ENCODE measurements at places on chromosomes 3 and 15.

DNA sequence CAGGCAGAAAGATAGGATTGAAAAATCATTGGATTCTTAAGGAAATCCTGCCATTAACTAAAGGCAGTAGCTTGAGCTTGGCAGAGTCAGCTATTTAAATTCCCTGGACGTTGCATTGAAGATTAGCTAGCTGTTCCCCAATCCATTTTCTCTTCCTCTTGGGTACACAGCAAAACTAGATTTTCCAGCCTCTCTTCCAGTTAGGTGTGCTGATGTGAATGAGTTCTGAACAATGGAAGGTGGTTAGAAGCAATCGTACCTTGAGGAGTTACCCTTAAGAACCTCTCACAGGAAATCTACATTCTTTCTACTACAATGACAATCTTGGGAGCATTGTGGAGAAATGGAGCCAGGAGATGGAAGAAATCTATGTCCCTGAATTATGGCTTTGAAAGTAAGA lies 383.2 kb upstream of the TBL1XR1 start:
- no peak for ATAC-seq

- no peak for ATAC-seq
These were observed 408.7 kb downstream of the SHQ1 start for GRCh38 chr3:72439321-72440183.

DNA sequence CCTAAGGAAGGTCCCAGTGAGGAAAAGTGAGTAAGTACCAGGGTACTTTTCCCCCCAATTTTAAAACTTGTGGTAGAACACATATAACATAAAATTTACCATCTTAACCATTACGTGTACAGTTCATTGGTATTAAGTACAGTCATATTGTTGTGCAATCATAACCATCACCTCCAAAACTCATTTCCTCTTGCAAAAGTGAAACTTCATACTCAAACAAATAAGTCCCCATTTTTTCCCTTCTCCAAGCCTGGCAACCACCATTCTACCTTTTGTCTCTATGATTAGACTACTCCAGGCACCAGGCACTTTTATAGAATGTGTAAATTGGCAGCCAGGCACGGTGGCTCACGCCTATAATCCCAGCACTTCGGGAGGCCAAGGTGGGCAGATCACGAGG lies 12.2 kb downstream of the PRC1 start:
- ATAC-seq: peak; percentile 63

DNA sequence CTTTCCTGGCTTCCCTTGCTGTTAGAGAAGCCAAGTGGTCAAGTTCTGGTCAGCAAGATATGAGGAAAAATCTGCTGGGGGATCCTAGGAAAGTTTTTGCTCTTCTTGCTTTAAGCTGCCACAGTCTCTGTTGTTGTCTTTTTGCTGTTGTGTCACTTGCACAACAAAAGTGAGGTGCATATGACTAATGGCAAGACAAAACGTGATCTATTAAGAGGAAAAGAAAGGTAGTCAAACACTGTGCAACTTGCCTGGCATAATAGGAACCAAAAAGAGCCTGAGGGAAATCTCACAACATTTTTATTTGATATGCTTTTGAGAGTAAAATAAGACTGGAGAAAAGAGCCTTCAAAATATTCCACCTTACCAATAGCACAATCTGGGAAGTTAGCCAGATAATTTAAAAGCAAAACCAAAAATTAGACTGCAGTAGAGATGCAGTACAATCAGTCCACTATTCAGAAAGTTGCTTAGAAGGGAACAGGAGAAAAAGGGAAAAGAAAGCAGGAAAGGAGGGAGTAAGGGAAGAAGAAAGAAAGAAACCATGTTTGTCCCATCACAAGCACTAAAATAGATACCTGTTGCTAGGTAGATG lies 110.0 kb upstream of the SLC4A7 start:
- no peak for ATAC-seq

- ATAC-seq: peak; percentile 97
These were observed 103.3 kb downstream of the SNRK start for GRCh38 chr3:43389388-43390254.

- ATAC-seq: no peak
These were observed 411.1 kb downstream of the SOX2 start for GRCh38 chr3:182122779-182123178.

DNA sequence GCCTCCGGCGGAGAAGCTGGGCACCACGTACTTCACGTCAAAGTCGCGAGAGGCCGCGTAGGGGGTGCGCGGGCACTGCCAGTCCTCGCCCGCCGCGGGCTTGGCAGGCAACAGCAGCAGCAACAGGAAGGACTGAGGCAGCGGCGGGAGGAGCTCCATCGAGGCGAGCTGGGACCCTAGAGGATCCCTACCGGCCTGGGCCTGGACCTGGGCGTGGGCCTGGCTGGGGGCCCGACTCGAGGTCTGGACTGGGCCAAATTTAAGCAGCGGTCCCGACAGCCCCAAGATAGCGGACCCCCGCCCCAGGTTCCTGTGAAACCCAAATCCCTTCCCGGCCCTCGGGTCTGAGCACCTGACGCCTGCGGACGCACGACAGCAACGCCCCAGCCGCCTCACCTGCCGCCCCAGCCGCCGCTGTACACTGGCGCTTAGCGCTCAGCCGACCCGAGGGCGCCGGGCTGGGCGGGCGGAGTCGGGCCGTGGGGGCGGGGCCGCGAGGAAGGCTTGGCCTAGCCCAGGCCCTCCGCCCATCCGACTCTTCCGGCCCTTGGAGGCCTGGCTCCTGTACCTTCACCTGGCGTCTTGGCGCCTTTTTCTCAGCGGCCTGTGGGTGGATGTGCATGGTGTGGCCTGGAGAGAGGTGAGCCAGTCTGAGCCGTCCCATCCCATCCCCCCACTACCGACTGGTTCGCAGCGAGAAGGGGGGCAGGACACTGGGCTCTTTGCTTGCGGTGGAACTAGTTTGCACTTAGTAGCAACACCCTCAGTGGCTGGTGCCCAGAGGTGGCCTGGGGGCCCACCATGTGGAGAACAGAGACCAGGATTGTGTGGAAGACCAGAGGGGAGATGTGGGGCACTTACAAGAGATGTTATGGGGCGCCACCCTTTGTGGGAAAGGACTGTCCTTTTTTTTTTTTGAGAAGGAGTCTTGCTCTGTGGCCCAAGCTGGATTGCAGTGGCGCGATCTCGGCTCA lies at the start of gene MST1R:
Gene MST1R (minus strand): TSS at position 423 of the 974 bp plus-strand sequence. CDS start 264 bp downstream, at position 159.
- peak; percentile 97 for ATAC-seq

All from activated CD4-positive, CD25-positive, alpha-beta regulatory T cell treated with anti-CD3 and anti-CD28 coated beads, Interleukin-2, amount 50 U/mL, for 24 hours (primary cell).